ENCODE measurements at places on chromosomes 2 and 18.

DNA sequence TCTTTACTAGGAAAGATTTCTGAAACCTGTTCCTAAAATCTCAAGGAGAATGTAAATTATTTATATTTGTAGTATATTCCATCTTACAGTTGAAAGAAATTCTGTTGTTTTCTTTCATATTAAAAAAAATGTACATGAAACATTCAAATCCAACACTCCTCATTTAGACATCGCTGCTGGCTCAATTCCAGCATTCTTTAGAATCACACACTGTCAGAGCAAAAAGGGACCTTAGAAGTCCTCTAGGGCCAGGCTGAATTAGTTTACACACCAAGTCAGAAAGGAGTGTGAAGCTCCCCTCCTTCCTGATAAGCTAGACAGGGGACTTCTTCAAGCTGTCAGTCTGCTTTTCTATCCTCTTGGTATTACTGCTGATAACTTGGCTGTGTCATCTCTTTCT lies 158.6 kb upstream of the LTBP1 start:
- no peak for DNase-seq

DNA sequence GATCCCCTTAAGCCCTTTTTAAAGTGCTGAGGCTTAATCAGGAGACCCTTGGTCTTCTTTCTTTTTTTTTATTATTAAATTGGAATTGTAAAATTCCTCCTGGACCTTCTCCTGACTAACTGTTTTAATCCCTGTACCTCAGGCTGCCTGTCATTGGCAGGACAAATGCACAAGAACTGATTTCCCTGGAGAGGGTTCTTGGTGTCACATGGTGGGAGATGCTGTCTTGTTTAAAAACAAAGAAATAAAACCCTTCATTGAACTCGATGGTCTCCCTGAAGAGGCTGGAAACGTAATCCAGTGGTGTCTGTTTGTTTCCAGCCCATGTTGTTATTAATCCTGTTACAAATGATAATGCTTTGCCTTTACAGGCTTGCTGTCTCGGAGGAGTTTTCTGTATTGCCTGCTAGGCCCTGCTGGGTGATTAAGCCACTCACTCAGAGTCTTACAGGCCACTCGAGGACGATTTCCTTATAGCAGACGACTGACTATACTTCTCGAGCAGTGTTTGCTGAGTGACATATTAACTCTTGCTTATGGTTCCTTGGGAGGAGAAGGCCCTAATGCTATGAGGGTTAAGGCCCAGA lies 100.5 kb upstream of the MGAT5 start:
- DNase-seq, result no peak

- no peak for DNase-seq
These were observed 692.9 kb upstream of the HS6ST1 start for GRCh38 chr2:129011466-129012061.

DNA sequence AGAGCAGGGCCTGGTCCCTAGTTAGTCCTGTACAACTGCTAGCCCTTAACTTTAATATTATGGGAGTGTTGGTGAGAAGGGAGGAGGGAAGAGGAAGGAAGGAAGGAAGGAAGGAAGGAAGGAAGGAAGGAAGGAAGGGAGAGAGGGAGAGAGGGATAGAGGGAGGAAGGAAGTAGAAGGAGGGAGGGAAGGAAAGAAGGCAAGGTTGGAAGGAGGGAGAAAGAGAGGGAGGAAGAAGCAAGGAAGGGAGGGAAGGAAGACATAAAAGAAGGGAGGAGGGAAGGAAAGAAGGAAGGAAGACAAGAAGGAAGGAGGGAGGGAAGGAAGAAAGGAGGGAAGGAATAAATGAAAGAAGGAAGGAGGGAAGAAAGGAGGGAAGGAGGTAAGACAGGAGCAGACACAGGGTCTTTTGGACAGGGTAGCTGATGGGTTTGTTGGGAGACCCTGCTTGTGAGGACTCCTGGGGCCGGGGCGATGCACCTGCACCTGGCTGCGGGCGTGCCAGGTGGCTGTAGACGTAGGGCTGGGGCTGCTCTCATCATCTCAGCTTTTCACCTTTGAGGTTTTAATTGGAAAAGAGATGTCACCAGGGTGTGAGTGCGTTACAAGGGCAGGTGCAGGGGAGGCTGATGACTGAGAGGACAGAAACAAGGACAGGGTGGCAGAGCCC lies 5.9 kb upstream of the POMC start:
- no peak for DNase-seq

- DNase-seq, result peak; percentile 15
These were observed 55.6 kb downstream of the INPP5D start for GRCh38 chr2:233115741-233116140.

DNA sequence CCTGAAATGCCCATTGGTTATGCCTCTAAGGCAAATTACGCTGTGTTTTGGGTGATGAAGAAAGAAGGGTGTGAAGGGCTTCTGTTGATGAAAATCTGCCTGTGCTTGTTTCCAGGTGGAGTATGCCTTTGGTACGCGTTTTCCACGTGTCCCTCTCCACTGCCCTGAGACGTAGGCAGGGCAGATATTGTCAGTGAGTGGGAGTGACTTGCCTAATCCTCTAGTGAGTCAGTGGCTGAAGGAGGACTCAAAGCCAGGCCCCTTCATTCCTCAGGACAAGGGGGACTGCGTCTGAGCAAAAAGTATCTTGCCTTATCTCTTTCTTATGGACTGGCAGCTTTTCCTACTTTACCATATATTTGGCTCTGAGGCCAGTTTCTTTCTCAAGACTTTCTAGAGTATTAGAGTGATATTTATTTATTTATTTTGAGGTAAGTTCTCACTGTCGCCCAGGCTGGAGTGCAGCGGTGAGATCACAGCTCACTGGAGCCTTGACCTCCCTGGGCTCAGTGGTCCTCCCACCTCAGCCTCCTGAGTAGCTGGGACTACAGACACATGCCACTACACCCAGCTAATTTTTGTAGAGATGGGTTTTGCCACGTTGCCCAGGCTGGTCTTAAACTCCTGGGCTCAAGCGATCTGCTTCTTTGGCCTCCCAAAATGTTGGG lies 10.2 kb downstream of the RALB start:
- peak; percentile 55 for DNase-seq

GRCh38 chr2:54528311-54528955 lies 72.3 kb downstream of the SPTBN1 start:
- no peak for DNase-seq

DNA sequence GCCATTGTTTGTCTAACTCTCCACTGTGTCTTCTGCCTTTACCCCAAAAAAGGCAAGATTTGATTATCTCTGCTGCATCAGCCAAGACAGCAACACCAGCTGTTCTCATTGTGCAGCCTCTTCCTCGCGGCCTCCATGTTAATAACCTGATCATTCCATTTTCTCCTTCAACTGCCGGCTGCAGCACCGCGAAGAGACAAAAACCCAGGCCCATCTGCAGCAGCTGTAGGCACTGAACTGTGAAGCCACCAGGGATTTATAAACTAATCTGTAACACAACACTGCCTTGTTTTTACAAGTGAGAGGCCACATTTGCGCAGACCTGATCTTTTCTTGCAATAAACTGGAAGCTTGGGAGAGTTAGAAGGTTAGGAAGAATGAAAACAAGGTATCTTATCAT lies 147.8 kb downstream of the SATB2 start:
- DNase-seq, result no peak

GRCh38 chr2:173373290-173373689 lies 18.6 kb downstream of the CDCA7 start:
- DNase-seq, result no peak
